Suppressor macrophage treated with lipopolysaccharide for 1 hour (primary cell): ENCODE measurements at places on chromosomes 1 and 21.

DNA sequence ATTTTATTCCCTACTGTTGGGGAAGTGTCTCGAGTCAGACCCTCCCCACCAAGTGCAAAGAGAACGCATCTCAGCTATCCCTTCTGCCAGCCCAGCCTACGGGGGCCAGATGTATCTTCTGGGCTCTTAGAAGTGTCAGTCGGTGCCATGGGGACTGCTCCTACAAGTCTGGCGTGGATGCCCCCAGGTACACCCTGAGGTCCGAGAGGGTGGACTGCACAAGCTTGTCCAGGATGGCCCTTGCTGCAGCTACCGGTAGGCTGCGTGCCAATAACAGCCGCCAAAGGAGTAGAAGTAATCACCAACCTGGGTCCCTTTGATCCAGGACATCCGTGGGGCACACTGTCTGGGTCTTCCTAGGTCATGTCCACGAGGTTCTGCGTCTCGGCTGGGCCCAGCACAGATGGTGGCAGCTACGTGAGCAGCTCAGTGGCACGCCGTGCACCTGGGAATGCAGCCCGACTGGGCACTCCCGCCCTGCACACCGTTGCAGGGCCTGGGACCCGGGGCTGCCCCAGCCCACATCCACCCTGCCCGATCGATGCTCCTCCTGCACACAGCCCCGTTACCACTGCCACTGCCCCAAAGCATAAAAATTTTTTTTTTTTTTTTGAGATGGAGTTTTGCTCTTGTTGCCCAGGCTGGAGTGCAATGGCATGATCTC, 8.8 kb upstream of the SSU72 start:
- DNase-seq = no peak

GRCh38 chr1:88357729-88358128, 326.3 kb upstream of the PKN2 start:
- DNase-seq = no peak

DNA sequence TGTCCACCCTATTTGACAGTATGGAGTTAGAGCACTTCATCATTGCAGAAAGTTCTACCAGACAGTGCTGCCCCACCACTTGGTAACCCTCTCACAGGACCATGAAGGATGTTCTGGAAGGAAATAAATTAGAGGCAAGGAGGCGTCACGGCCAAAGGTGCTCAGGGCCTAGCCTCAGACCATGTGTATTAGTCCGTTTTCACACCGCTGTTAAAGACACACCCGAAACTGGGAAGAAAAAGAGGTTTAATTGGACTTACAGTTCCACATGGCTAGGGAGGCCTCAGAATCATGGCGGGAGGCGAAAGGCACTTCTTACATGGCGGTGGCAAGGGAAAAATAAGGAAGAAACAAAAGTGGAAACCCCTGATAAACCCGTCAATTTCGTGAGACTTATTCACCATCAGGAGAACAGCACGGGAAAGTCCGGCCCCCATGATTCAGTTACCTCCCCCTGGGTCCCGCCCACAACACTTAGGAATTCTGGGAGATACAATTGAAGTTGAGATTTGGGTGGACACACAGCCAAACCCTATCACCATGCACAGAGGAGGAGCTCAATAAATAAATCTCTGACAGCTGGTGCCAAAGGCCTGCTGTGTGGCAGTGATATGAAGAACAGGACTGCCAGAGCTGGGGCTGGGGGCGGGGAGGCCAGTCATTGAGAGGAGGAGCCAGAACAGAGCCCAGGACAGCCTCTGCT, 75.8 kb downstream of the FHAD1 start:
- peak; percentile 84 for DNase-seq

DNA sequence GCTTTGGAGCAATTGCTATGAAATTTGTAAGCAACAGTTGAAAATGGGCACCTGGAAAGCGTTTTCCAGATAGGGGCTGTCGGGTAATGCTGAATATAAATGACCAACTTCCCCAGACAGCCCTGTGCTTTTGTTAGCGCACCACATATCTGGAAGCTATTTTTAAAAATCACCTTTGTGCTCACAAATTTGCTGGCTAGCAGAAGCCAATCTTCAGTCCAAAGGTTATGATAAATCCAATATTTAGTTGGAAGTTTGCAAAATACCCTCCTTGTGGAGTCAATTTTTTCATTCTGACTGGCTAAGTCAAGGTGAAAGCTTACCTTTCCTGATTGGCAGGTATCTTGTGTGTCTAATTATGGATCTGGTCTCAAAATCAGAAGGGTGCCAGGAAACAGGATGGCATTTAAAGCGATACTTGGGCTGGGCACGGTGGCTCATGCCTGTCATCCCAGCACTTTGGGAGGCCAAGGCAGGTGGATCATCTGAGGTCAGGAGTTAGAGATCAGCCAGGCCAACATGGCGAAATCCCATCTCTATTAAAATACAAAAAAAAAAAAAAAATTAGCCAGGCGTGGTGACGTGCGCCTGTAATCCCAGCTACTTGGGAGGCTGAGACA, 124.1 kb upstream of the AJAP1 start:
- DNase-seq = no peak

DNA sequence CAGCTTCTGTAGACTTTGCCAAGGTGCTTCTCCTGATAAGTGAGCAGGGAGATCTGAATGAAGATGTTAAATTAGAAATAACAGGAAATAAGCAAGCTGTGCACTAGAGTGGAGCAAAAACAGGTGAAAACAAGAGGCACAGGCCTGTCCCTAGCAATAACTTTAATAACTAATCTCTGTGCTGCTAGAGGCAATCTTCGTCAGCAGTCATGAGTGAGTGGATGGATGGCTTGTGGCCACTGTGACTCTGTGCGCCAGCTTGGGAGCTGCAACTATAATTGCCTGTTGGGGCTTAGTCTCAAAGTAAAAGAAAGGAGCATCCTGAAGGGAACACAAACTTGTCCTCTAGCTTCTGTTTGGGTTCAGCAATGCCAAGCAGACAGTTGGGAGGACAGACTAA, 240.3 kb downstream of the HHIPL2 start:
- DNase-seq = no peak

DNA sequence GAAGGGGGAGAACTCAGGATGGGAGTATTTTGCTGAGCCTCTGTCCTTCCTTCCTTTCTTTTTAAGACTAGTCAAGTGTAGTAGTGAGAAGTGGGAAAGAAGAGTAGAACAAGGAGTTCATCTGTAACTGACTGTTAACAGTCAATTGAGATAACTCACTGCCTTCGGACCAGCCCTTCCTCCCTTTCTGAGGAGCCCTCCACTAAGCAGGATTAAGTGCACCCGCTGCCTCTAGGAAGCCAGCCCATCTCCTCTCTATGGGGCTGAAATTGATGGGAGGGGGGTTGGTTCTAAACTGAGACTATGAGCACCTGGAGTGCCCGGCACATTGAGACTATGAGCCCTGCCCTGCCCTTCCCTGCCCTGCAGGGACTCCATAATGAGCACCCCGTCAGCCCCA, 72.7 kb upstream of the TINAGL1 start:
- no peak for DNase-seq

- DNase-seq = no peak
These were observed 12.1 kb downstream of the SFPQ start for GRCh38 chr1:35180776-35181374.

DNA sequence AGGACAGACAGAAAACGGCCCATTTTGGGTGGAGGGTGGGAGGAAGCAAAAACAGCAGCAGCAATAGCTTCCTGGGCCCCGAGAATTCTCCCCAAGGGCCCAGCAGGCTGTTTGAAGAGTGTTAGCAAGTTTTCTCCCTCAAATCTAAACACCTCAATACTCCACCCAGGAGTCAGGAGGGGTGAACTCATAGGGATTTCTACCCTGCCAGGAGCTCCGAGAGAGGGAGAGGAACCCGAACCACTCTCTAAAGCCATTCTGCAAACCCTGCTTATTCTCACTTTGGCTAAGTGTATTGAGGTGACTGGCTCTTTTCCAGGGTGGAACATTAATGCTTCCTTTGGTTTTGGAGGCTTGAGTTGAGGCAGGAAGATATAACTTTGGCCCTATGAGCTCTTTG, 55.6 kb upstream of the PPM1J start:
- no peak for DNase-seq

DNA sequence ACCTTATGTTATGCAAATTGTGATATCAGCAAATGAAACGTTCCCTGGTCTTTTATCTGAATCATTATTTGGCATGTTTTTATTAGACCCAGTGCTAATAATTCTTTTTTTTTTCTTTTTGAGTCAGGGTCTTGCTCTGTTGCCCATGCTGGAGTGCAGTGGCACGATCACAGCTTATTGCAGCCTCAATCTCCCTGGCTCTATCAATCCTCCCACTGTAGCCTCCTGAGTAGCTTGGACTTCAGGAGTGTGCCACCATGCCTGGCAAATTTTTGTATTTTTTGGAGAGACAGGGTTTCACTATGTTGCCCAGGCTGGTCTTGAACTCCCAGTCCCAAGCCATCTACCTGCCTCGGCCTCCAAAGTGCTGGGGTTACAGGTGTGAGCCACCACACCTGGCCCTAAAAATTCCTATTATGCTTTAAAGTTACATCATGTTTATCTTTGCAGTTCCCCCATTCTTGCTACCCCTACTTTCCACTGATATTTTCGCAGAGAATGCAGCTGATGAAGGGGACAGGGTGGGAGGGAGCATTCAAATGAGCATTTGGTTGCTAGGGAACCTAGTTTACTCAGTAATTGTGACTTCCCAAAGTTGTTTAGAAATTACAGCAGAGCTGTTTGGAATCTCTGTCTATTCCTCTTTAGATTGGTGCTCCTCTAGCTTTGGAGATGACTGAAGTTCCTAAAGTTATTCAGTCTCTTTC, 18.4 kb downstream of the C1orf21 start:
- no peak for DNase-seq

GRCh38 chr1:78360584-78360983, 130.2 kb upstream of the PTGFR start:
- no peak for DNase-seq

DNA sequence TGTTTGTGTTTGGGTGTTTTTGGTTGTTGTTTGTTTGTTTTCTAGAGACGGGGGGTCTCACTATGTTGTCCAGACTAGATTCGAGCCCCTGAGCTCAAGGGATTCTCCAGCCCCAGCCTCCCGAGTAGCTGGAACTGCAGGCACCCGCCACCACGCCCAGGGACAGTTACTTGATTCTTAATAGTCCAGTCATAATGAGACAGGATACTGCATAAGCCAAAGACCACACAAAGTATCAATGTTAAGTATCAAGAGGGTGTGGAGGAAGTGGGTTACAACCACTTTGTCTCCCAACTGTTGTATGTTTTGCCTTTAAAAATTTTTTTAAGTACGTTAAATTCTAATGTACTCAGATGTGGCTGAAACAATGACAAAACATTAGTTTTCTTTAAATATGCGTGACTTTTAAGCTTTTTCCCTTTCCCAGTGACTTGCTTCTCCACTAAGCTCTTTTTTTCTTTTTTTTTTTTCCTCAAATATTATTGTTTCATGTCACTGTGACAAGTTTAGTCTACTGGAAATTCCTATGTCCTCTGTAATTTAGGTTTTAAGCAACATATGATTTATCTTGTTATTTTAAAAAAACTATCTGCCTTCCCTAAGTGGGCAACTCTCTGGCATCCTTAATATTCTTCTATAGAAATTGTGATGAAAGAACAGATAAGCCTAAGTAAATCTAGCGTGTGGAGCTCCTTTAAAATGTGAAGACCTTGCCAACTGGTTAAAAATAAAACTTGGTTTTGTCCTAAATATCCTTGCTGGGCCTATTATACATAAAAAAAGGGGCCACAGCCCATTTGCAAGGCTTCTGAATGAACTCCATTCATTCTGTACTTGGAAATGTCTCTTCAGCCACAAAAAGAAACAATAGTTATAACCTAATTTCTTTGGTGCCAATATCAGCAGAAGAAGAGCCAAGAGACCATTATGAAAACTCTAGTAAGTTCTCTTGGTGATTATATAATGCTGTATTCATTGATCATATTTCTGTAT, 56.2 kb upstream of the DPH5 start:
- no peak for DNase-seq
